Osteocyte (in vitro differentiated cells): ENCODE measurements at places on chromosomes 7 and 10.

GRCh38 chr10:16792675-16793074, 24.5 kb downstream of the RSU1 start:
- DNase-seq = peak; percentile 67

DNA sequence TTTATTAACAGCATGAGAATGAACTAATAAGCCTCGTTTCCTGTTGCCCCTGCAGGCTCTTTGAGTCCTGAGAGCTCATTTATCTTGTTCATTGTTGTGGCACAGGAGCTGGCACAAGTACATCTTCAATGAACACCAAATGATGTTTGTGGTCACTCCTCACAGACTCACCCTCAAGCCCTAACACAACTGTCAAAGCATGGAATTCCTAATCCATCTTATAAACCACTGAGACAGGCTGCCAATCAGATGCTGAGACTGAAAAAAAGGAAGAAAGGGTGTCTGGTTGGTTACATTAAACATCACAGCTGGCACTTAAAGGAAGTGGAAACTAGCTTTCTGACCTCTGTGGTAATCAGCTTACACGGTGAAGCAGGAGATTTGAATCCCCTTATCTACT, 7.7 kb upstream of the CCDC172 start:
- DNase-seq = no peak

DNA sequence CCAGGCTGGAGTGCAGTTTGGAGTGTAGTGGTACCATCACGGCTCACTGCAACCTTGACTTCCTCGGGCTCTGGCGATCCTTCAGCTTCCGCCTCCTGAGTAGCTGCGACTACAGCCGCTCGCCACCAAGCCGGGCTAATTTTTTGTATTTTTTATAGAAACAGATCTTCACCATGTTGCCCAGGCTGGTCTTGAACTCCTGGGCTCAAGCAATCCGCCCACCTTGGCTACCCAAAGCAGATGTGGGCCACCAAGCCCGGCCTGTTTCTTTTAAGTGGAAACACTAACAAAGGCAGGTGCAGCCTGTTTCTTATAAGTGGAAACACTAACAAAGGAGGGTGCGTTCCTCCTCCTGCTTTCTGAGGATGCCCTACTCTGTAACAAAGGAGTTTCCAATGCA, 18.2 kb downstream of the PRF1 start:
- DNase-seq = no peak

GRCh38 chr10:116109481-116109880, 163.5 kb downstream of the GFRA1 start:
- DNase-seq = no peak

DNA sequence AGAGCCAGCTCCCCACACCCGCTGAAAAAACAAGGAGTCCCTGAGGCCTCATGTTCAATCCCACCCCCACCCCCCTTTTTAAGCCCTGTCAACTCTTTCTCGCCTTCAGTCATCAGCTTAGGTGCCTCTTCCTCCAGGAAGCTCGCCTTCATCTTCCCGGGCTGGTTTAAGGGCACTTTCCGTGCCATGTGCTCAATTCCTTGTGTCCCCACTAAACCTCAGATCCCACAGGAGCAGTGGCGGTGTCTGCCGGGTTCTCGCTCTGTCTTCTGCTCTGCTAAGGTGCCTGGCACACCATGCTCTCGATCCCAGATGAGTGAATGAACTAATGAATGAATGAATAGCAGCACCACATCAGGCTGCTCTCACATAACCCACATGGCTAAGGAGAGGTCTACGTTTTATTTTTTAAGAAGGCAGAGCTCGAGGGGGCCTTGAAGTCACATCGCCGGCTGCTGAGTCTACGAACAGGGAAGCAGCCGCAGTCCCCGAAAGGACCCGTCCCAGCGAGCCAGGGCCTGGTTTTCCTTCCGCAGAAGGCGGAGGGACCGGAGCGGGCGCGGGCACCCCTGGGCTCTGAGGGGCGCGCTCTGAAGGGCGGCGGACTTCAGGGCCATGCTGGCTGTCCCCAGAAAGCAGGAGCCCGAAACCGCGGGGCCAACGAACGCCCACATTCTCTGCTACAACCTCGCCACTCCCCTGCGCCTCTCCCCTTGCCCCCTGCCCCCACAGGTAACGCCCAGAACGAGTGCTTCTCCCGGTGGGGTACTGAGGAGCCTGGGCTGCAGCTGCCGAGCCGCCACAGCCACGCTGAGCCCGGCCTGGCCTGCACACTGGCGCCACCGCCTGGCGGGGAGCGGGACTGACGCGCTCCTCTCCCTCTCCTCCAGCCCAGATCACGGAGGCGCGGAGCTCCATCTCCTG, 73.4 kb upstream of the KCNMA1 start:
- DNase-seq = peak; percentile 95

GRCh38 chr7:149317986-149318672, 56.1 kb downstream of the ZNF783 start:
- no peak for DNase-seq

GRCh38 chr10:95229724-95230627, 35.9 kb downstream of the ACSM6 start:
- DNase-seq = no peak

DNA sequence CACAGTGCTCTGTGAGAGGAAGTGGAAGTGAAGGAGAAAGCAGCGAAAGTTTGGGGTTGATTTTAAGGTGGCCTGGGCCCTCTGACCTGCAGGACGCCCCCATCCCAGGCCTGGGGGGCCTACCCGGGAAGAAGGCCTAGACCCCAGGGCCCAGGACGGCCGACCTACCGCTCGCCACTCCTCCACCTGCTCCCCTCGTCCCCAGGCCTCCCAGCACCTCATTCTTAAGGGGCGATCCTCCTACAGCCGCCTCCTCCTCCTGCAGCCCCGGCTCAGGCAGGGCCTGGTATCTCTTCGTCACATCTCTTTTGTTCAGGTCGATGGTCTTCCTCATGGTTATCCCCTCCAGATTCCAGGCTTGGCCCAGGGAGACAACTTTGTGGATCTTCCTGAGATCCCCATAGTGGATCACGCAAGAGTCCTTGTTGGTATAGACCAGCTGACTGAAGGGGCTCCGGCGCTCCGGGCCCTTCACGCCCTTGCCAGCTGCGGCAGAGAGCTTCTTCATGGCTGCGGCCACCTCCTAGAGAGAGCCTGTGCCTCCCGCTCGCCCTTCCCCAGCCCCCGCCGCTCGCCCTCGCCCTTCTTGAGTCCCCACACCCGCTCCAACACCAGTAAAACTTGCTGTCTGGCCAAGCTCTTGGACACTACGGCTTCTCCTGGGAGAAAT, 117.5 kb downstream of the OR13A1 start:
- no peak for DNase-seq

GRCh38 chr7:97133159-97133558, 15.7 kb downstream of the SDHAF3 start:
- DNase-seq = no peak

GRCh38 chr10:7272008-7272407, 138.8 kb downstream of the SFMBT2 start:
- no peak for DNase-seq

- DNase-seq = no peak
These were observed 682.1 kb upstream of the NRP1 start for GRCh38 chr10:34016576-34016975.

- DNase-seq = no peak
These were observed 75.3 kb downstream of the ZNF92 start for GRCh38 chr7:65448816-65449504.

GRCh38 chr7:18570441-18570840, 74.9 kb downstream of the HDAC9 start:
- DNase-seq = no peak

DNA sequence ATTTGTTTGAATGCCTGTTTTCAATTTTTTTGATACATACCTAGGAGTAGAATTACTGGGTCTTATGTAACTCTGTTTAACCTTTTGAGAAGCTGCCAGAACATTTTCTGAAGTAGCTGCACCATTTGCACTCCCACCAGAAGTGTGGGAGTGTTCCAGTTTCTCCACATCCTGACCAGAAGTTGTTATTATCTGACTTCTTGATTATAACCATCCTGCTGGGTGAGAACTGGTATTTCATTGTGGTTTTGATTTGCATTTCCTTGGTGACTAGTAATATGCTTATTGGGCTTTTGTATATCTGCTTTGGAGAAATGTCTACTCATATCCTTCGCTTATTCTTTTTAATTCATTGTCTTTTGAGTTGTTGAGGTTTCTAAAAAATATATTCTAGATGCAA, 117.2 kb upstream of the GLCCI1 start:
- no peak for DNase-seq

DNA sequence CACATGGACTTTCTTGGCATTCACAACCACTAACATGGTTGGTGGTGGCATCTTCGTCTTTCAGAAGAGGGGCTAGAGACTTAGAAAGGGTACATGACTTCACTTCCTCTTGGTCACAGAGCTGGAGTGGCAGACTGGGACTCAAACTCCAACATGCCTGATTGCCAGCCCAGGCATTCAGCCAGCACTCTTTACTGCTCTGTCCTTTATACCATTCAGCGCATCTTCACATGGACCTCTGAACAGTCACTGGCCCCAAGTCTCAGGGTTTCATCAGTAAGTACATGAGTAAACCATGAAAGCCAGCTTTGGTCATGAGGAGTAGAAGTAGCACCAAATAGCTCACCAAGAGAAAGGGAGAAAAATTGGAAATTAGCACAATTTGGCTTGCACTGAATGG, 148.4 kb upstream of the KLF14 start:
- no peak for DNase-seq

DNA sequence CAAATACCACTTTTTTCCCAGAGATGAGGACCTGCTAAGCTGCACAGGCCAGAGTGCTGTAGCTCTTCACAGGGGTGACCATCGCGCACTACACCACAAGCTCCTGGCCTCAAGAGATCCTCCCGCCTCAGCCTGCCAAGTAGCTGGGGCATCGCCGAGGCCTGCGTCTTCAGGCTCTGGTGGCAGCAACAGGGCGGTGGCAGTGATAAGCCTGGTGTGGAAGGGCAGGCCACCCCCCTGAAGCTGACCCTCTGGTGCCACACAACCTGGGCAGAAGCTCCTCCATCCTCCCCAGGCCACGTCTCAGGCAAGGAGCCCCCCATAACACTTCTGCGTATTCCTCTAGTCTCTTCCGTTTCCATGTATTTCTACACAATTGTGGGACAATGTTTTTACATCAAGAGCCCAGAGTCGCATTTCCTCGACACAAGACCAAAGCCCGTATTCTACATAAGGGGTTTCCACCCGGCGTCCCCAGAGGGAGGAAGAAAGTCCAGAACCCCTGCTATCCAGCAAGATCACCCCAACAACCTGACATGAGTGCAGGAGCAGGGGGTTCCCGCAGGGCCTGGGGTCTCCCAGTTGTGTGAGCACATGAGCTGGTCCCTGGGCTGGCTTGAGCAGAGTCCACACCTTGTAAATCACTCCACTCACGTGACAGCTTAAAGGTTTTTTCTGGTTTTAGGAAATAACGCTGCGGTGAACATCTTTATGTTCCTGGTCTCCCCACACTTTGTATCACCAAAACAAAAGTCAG, 37.6 kb upstream of the NCAPG2 start:
- DNase-seq = peak; percentile 75

DNA sequence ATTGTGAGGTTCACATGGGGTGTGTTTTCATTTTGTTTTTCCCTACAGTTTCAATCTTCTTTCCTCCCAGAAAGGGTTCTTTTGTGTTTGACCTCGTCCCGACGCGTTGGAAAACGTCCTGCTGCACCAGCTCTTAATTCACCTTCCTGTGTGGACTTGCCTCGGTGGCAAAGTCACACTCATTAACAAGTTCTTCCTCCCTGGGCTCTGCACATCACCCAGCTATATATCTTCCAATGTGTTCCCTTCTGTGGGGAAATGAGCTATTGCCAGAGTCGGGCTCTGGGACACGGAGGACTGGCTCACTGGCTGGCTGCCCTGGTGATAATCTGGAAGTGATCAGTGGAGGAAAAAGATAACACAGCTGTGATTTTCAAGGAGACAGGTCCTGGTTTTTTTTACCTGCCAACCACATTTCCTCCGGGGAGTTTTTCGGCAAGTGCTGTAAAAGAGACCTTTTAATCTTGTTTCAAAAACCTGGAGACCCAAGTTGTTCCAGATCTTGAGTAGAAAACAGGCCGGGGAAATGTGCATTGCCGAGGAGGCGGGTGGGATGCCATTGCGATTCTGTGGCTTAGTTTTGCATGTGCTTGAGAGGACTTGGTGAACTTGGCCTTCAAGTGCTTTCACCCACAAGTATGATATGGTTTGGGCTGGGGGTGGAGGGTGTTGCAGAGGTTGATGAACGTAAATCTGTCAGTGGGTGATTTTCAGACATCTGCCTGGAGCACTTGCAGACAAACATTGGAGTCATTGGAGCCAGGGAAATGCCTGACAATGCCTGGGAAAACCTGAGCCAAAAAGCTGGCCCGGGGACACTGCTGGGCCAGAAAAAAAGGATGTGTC, 96.5 kb upstream of the CREB5 start:
- DNase-seq = no peak

- DNase-seq = no peak
These were observed 91.0 kb downstream of the ELFN1 start for GRCh38 chr7:1761097-1761496.

- DNase-seq = no peak
These were observed 1139.7 kb upstream of the CELF2 start for GRCh38 chr10:9877978-9878377.

GRCh38 chr10:21519397-21519933, 6.0 kb downstream of the SKIDA1 start:
- DNase-seq = no peak

DNA sequence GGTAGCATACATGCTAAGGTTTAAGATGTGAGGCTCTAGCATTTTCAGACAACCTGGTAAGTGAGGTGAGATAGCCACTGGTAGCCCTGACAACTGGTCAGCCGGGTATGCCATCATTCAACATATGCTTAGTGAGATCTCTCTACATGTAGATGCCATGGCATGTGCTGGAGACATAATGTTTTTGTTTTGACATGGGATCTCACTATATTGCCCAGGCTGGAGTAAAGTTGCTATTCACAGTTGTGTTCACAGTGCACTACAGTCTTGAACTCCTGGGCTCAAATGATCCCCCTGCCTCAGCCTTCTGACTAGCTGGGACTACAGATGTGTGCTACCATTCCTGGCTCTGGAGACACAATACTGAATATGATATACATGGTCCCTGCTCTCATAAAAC, 437.3 kb downstream of the SORCS1 start:
- no peak for DNase-seq

DNA sequence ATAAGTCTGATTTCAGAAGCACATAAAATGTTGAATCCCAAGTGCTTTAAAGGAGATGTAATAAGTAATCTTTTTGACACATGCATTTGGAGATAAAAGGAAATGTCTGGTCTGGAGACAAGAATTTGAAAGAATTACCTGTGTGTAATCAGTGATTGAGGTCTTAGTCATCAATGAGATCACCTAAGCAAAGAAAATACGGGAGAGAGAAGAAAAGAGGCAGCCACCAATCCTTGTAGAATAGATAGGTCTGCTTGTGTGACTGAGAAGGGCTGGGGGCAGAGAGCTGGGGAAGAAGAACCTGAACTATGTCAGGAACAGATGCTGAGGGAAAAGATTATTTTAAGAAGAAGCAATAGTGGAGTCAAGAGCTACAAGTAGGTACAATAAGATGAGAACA, 49.3 kb upstream of the ITPRID1 start:
- no peak for DNase-seq

- no peak for DNase-seq
These were observed 15.4 kb upstream of the HIBADH start for GRCh38 chr7:27677912-27678612.

GRCh38 chr10:35608328-35608672, 3.2 kb downstream of the GJD4 start:
- DNase-seq = no peak
